ENCODE measurements at places on chromosomes 6 and 20.

- DNase-seq, result no peak
These were observed 201.3 kb upstream of the EXOC2 start for GRCh38 chr6:894274-894673.

DNA sequence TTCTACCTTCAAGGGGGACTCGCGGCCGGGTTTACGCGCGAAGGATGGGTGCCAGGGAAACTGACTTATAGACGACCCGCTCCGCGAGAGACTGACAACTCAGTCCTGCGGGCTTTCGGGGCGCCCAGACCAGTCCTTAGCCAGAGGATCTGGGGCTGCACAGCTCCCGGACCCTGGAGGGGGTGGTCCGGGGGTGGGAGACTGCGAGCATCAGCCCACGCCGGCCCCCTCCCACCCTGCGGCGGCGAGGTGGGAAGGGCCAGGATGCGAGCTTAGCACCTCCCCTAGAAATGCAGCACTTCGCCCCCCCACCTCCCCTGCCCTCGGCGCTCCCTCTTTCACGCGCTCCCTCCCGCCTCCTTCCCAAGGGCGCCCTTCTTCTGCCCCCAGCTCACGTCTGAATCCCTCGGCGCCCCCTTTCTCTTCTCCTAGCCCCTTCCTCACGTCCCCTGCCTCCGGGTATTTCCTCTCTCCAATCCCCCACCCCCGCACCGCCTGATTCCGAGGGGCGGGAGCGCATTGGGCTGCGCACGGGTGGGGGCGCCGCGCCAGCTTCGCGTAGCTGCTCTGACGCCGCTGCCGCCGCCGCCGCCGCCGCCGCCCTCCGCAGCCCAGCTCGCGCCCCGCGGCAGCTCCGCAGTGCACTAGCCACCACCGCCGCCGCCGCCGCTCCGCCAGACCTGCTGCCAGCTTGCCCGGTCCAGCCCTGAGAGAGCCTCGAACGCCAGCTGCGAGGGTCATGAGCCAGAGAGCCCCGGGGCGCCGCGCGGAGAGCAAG, at the start of gene SLC32A1:
Gene SLC32A1, plus strand, starts transcription at position 639 of the 778 bp plus-strand sequence. CDS start 239 bp downstream, outside the sequence.
- DNase-seq, result peak; percentile 38

DNA sequence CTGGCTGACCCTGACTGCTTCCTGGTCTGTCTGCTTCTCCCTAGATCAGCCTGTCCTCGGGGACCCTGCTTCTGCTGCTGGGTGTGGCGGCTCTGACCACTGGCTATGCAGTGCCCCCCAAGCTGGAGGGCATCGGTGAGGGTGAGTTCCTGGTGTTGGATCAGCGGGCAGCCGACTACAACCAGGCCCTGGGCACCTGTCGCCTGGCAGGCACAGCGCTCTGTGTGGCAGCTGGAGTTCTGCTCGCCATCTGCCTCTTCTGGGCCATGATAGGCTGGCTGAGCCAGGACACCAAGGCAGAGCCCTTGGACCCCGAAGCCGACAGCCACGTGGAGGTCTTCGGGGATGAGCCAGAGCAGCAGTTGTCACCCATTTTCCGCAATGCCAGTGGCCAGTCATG, 6.3 kb downstream of the NRSN2 start:
- DNase-seq, result no peak

DNA sequence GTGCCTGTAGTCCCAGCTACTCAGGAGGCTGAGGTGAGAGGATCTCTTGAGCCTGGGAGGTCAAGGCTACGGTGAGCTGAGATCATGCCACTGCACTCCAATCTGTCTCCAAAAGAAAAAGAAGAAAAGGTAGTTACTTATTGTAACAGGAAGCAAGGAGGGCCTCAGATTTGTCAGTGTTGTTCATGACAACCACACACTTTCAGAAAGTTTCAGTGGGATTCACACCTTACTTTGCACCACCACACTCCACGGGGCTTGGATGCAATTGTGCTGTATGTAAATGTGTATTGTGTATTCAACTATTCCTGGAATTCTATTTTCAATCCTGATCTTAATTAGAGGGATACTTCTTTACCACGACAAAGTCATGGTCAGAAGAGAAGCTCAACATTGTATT, 142.6 kb downstream of the ELOVL4 start:
- DNase-seq, result no peak

DNA sequence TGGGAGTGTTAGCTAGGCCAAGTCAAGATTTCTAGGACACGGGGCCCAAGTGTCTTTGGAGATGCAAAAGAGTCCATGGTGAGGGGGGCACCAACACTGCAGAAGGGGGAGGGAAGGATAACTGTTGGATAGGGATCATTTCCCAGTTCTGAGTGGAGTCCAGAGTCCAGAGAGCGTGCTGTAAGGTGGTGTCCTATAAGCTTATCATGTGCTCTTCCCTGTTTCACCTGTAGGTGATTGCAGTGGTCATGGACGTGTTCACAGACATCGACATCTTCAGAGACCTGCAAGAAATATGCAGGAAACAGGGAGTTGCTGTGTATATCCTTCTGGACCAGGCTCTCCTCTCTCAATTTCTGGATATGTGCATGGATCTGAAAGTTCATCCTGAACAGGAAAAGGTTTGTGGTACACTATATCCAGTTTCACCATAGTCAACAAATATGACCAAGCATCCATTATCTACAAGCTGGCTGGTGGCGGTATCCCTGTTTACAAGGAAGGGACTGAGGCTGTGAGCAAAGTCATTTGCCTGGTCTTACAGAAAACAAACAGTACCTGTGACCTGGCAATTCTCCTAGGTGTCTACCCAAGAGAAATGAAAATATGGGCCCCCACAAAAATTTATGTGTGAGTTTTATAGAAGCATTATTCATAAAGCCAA, 15.6 kb downstream of the FAM83D start:
- no peak for DNase-seq

GRCh38 chr6:4362326-4362725, 227.0 kb upstream of the ECI2 start:
- no peak for DNase-seq
